ENCODE measurements at places on chromosomes 13 and 19.

- peak; percentile 82 for DNase-seq
Observed at GRCh38 chr19:34676697-34677385, at the start of gene SCGB2B2. Gene SCGB2B2, minus strand, starts transcription at chr19:34677159. Its CDS starts 82,596 bp downstream, at chr19:34594563.

GRCh38 chr13:51240958-51241357 is 18.8 kb downstream of the FAM124A start:
- no peak for DNase-seq

DNA sequence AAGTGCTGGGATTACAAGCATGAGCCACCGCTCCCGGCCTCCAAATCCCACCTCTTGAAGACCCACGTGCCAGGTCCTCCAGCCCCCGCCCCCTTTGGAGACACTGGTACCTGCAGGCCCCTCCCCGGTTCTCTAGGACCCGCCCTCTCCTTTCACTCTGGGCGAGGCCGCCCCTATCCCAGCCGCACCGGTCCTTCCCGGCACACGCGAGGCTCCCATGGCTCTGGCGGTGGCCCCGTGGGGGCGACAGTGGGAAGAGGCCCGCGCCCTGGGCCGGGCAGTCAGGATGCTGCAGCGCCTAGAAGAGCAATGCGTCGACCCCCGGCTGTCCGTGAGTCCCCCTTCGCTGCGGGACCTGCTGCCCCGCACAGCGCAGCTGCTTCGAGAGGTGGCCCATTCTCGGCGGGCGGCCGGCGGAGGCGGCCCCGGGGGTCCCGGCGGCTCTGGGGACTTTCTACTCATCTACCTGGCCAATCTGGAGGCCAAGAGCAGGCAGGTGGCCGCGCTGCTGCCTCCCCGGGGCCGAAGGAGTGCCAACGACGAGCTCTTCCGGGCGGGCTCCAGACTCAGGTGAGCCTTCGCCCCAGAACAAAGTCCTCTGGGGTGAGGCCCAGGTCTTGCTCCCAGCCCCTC is at the start of gene CBLC:
Gene CBLC (plus strand): TSS at position 176 of the 633 bp plus-strand sequence. CDS start 42 bp downstream, at position 218.
- DNase-seq = no peak

DNA sequence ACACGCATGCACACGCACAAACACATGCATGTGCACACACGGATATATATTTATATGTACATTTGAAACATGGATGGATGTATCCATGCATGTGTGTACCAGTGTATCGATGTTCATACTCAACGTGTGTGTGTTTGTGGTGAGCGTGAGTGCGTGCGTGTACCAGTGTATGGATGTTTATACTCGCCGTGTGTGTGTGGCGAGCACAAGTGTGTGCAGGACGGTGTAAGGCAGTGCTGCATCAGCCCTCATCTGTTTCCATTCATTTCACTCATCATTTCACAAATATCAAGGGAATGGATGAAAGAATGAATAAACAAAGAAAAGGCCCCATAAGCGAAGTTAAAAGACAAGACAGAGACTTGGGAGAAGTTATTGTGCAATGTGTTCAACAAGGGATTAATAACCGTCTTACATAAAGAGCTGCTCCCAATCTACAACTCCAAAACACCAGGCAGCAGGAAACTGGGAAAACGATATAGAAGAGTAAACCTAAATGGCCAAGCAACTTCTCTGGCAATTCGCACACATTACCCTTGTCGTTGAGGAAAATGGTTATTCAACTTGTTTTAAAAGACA is 21.7 kb upstream of the MIER2 start:
- no peak for DNase-seq

DNA sequence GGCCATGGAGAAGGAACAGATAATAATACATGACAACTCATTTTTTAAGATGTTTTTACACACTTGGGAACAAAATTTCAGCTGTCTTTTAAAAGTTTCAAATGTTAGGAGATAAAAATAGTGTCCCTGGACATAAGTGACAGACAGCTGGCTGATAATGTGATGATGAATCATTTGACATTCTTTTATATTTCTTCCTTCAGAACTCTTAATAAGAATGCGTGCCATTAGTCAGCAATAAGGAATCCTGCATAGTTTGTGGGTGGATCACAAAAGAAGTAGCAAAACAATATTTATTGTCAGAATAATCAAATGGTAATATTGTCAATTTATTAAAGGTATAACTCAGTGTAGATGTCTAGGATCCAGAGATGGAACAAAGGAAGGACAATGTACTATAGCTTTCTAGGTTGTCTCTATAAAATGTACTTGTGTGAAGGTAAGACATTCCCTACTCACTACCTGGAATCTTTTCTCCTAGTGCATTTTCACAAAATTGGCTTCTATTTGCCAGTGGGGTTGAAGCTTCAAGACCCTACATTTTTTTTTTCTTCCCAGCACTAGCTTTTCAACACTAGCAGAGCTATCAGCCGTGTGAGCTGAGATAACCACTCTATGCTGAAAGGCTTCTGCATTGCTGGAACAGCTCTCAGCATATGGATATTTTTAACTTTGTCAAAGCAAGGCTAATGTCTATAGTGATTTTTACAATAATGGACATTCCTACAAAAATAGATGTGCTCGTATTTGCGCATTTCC is 175.6 kb upstream of the SLITRK6 start:
- no peak for DNase-seq

- no peak for DNase-seq
Observed at GRCh38 chr19:55540619-55541018, 3.7 kb upstream of the SBK2 start.

- DNase-seq = no peak
Observed at GRCh38 chr13:98406971-98407370, 169.9 kb downstream of the STK24 start.

GRCh38 chr13:96071504-96071903 is 18.3 kb upstream of the UGGT2 start:
- peak; percentile 72 for DNase-seq

DNA sequence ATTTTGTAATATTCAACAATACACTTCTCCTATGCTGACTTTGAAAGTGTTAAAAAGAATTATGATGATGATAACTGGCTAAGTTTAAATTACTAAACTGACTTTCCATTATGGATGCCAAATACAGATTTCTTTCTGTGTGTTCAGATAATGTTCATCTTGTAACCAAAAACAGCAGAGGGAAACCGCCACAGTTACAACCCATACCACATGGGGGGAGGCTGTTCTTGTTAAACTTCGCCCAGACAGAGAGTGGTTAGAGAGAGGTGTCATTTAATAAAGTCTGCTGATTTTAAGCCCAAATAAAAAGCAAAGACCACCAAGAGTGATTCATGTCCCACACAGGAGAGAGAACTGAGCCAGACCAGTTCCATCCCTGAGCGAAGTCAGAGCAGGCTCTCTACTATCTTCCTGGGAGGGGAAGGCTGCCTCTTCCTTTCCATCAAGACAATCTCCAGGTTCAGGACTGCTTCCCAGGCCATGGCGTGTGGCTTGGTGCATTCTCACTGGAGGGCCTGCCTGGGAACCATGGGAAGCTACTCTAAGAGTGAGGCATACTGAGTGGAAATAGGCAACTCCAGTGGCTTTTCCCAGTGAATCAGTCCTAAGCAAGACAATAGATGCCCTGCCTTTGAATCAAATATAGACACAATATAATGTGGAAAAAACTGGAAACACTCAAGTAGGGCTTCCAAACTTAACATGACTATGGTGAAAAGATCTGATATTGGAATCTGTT is 18.2 kb downstream of the EFNB2 start:
- no peak for DNase-seq

GRCh38 chr19:16605553-16605994 is 22.4 kb downstream of the MED26 start:
- DNase-seq = peak; percentile 56

- no peak for DNase-seq
Observed at GRCh38 chr13:73142071-73142470, 83.3 kb downstream of the KLF5 start.

DNA sequence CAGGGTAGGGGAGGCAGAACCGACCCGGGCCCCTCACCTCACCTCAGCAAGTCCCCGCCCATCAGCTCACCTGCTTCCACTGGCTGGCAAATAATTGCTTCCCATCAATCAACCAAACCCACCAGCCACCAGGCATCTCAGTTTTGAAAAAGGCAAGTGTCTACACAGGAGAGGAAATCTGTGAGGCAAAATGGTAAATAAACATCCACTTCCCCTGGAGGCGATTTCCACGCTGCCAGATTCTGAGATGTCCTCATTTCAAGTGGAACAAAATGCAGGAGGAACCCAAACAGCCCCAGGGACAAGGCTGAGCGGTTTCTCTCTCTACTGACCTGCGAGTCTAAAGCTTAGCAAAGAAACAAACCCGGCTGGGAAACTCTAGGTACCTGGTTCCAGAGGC is 117.5 kb downstream of the CRYL1 start:
- DNase-seq = no peak

- no peak for DNase-seq
Observed at GRCh38 chr13:102935896-102936321, 90.1 kb downstream of the ERCC5 start.

GRCh38 chr19:934197-934840 is 8.5 kb downstream of the ARID3A start:
- DNase-seq = no peak

GRCh38 chr13:26678796-26679195 is 81.8 kb downstream of the GPR12 start:
- no peak for DNase-seq

GRCh38 chr13:75309981-75310580 is 171.9 kb downstream of the TBC1D4 start:
- no peak for DNase-seq

DNA sequence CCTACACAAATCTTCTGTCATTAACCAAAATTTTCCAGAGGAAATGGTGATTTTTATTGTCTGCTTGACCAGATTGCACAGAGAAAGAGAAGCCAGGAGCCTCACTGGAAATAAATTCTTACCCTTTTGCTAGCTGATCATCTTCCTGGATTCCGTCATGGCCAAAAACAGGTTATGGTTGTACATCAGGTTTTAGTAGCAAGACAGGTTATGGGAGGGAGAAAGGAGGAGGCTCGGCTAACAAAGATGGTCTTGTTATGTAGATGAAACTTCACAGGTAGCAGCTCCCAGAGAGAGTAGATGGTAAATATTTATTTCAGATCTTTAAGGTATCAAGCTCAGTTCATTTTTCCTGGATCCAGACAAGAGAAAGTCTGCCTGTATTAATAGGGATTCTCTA is 19.7 kb upstream of the CEACAM3 start:
- DNase-seq = no peak

GRCh38 chr19:44648631-44649251 is 5.0 kb downstream of the PVR start:
- no peak for DNase-seq

- no peak for DNase-seq
Observed at GRCh38 chr13:60562096-60562780, 165.2 kb downstream of the TDRD3 start.

DNA sequence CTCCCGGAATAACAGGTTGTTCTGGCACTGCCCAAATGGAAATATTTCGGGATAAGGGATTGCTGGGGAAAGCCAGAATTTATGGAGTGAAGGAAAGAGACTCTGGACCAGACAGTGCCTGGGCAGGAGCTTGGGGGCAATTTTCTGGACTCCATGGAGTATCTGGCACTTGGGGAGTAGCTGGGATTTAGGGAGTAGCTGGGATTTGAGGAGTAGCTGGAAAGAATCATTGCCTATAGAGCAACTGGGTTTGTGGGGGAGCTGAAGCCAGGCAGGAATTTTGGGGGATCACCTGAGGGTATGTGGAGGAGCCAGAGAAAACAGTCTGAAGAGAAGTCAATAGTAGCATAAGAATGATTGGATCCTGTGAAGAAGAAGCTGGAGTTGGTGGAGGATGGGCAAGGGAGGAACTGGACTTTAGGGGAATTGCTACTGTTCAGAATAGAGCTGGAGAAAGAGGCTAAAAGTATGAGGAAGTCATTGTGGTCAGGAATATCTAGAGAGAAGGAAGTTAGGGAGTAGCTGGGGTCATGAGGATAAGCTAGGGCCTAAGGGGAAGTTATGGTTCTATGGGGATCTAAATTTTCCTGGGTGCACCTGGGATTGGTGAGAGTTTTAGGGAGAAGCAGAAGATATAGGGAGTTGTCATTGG is 14.8 kb downstream of the FSD1 start:
- no peak for DNase-seq

GRCh38 chr19:49488863-49489537 is 1.6 kb downstream of the RPL13A start:
- DNase-seq = no peak

DNA sequence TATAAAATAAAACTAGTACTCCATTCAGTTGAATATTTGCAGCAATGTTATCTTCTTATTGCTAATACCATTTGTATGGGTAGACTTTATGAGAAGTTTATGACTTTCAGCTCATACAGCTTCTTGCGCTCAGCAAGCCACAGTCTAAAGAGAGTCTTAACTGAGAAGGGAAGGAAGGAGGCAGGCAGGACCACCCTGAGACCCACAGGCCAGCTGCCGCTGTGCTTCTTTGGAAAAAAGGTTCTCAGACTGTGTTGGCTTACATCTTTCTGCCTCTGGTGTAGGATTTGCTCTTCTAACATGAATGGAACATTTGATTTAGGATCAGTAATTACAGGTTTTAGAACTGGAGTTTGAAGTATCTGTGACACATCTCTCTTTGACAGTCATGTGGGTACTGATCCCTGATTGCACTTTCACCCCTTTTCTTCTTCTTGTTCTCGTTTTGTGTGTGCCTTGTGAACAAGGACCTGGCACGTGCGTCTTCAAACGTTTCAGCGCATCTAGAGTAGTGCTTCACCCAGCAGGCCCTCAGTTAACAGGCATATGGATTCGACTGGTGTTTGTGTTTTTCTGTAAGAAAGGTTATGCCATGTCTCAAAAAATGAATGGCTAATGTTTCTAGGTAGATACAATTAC is 7.1 kb upstream of the GPR18 start:
- DNase-seq = no peak

GRCh38 chr13:51477149-51477548 is 24.3 kb upstream of the INTS6 start:
- DNase-seq = no peak

- DNase-seq = no peak
Observed at GRCh38 chr13:26495750-26496149, 61.7 kb upstream of the WASF3 start.

GRCh38 chr19:1325568-1326294 is 40.1 kb downstream of the EFNA2 start:
- DNase-seq = no peak

- DNase-seq = no peak
Observed at GRCh38 chr19:39937094-39937720, 2.8 kb upstream of the FCGBP start.

DNA sequence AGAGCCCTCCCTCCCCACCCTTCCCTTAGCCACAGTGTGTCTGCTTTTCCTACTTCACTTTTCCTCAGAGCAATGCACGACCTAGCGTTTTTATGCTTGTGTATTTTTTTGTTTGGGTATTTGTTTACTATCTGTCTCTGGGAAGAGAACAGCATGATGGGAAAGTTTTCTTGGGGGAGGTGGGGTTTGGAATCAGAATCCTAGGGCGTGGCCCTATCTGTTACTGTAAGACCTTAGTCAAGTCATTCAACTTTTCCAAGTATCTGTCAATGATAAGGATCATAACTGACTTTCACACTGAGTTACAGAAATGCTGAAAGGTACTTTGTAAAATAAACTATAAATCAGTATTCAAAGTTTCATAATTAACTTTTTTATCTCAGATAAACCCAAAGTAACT is 146.3 kb upstream of the WASF3 start:
- no peak for DNase-seq

- DNase-seq = no peak
Observed at GRCh38 chr19:338421-338820, 6.2 kb downstream of the MIER2 start.

GRCh38 chr19:20171285-20171684 is 4.3 kb downstream of the ZNF486 start:
- DNase-seq = no peak
